ENCODE measurements at places on chromosomes 4 and X.

DNA sequence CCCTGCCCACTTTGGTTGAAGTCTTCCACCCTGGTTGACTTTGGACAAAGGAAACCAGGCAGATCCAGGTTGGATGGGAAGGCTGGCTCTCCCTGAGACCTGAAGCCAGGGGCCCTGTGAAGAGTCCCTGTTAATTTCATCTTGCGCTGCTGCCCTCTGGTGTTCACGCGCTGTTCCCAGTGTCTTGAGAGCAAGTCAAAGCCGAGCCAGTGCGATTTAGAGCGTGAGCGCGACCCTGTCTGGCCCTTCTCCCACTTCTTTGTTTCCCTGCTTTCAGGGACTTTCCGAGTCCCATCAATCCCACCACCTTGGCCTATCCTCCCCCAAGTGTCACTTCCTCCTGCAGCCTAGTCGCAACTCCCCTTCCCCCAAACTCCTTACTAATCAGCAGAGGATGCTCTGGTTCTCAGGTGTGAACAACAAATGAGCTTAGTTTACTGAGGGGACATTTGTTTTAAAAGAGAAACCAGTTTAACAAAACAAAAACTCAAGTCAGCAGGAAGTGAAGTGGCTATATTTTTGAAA is 25.8 kb upstream of the CHRNA9 start:
- DNase-seq: peak; percentile 86

DNA sequence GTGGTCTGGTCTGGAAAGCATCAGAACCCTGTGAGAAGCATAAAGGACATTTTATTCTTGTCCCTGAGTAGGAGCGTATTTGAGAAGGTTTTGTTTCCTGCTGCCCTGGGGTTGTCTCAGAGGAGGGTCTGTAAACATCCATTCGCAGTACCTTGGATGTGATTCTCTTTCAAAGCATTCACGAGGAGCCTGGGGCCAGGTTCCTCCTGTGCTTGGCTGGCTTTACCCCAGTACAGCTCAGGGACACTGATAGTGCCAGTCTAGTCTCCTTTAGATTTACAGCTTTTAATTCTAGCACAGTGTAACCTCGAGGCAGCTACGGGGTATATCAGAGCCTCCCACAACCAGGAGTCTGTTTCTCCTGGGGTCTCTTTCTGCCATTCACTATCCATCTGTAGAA is 2.7 kb downstream of the CLRN2 start:
- DNase-seq: no peak

DNA sequence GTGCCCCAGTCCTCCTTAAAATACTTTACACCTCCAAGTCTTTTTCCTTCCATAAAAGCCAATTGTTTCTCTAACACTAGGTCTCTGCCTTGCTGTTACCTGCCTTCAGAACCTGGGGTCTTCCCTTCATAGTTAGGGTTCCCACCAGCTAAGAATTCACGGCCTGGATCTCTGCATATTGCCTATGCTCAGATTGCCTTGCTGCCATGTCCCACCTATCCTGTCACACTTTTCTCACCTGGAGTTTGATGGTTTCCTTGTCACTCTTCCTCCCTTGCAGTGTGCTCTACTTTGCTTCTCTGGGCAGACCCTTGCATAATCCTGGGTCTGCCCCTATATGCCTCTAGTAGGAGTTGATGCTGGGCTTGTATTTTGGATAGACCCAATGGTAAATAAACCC is 36.6 kb upstream of the TMPRSS11E start:
- no peak for DNase-seq

DNA sequence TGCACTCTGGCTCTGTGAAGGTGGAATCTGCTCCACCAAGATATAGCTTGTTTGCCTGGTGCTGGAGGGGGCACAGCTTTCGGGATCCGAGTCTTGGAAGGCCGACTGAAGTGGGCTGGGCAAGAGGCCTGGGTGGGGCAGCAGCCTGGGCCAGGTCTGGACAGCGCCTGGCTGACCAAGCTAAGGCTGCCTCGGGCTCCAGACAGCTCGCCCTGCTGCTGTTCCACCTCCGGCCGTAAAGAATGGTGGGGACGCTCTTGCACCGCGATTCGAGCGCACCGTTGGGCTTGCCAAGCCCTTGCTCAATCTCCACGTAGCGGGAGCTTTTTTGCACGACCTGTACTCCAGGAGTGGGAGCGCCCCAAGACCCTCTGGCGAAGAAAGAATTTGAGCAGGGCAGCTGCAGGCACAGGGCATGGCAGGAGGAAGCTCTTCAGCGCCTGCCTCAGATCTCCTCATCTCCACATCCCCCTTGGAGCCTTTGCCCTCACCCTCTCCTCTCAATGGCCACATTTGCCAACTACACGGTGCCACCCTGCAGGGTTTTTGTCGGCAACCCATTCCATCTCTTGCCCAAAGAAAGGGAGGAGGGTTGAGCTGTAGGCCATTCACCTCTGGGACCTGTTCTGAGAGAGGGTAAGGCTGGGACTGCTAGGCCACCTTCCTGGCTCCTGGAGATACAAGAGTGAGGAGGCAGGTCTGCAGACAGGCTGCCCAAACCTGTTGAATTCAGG is 18.9 kb downstream of the CNGA2 start:
- DNase-seq: no peak

- no peak for DNase-seq
These were observed 9.7 kb upstream of the RAB28 start for GRCh38 chr4:13493793-13494192.

DNA sequence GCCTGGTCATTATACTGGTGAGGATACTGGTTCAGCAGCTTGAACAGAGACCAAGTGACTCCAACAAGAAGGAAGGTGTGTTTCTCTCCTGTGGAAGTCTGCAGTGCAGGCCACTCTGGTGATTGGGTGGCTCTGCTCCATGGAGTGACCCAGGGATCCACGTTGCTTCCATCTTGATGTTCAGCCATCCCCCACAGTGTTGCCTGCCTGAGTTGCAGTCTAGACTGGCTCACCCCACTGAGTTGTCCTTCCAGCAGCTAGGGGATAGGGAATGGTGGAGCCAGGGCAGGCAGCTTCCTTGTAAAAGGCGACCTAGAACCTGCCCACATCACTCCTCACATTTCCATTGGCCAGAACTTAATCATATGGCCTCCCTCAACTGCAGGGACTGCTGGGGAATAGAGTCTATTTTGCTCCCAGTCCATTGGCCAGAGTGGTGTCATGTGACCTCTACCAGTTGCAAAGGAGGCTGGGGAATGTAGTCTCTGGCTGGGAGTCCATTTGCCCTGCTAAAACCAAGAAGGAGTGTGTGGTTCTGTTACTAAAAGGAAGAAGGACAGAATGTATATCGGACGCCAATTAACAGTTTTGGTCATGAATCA is 8.0 kb downstream of the MAN2B2 start:
- no peak for DNase-seq

DNA sequence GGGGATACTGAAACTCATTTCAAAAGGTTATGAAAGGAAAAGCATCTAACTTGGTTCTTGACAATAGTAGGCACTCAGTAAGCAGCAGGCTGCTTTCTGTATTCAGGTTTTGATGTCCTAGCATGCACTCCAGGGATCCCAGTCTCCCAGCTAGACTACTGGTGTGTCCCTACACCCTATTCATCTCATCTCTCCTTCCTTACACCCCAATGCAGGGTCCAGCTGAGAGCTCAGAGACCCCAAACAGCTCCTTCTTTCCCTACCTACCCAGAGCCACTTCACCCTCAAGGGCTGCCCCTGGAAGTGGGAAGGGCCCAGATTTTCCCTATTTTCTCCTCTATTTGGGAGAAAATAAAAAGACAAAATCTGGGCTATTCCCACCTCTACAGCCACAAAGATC is 1.6 kb upstream of the EFNB1 start:
- DNase-seq: no peak

DNA sequence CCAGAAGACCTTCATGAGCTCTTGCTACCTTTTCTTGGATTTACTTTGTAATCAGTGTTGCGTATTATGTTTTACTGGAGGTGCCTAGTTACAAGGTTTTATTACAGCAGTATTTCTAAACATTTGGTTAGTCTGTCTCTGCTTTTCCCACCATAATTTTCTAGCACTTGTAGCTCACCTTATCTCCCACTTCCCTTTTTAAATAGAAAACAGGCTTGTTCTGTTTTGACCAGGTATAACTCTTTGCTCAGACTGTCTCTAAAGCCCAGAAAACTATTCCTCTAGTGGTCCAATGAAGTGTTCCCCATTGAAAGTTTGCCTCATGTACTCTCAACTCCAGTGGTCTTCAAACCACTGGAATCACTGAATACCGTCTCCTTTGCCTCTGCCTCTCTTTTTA is 43.9 kb downstream of the AFF1 start:
- no peak for DNase-seq

GRCh38 chr4:18636001-18636585 is 614.5 kb upstream of the LCORL start:
- no peak for DNase-seq

- DNase-seq: no peak
These were observed 8.2 kb downstream of the KLHL4 start for GRCh38 chrX:87525771-87526229.

DNA sequence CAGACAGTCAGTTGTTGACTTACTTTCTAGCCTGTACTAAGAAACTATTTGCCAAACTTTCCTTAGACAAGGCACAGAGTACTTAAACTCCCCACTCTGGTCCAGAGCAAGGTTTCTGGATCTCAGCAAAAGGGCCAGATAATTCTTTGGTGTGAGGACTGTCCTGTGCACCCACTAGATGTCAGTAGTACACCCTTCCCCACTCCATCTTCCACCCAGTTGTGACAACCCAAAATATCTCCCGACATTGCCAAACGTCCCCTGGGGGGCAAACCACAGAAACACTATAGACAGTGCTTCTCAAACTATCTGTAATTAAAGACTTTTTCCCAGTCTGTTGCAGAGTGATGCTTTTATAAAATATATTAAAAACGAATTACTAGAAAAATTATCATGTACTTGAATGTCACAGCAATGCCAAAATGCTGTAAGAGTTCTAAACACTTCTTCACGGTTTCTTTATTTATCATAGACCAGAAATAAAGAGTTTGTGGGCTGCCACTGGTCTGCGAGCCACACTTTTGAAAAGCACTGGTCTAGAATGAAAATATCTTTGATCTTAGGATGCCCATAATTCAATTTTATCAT is 203.5 kb downstream of the PRDM5 start:
- no peak for DNase-seq

GRCh38 chr4:89509708-89510281 is 202.2 kb upstream of the GPRIN3 start:
- DNase-seq: no peak

DNA sequence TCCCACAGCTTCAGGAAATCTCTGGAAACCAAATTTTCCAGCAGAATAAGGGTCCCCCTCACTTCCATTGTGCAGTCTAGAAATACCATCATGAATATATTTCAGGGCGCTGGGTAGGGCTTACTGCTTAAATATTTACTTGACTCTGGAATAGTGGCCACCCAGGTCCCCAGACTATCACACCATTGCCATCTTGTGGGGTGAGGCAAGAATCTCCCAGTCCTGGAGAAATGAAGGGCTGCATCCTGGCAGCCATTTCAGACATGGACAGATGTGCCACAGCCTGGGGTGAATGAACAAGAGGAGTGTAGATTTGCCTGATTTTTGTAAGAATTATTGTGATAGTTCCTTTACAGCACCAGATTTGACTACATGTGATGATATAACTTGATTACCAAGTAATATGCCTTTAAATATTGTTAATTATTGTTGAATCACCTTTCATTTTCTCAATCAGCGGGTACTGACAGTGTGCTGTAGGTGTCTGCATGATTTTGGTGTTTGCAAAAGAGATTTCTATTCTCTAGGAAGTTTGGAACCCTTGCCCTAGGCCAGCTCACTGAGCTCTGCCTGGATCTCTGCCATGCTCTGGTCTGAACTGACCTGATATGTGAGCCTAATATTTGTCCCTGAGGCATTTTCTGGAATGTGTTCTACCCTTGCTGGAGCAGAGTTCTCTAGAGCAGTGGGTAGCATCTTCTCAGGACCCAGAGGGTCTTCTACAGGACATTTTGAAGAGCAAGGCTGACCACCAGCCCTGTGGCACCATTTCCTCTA is 183.4 kb downstream of the KIT start:
- DNase-seq: no peak

DNA sequence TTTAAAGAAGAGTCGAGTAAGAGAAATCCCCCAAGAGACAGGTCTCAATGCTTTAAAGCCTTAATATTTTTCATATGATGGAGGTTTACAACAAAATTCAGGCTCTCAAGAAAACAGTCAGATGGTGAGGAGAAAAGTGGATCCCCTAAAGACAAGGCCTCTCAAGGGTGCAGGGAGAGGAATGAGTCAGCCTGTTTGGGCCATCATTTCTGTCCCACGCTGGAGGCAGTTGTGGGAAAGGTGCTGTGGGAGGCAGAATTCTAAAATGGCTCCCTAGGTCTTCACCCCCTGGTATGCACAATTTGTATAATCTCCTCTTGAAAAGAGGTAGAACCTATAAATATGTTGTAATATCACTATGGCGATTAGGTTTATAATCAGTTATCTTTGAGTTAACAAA is 4.6 kb upstream of the TIFA start:
- no peak for DNase-seq

DNA sequence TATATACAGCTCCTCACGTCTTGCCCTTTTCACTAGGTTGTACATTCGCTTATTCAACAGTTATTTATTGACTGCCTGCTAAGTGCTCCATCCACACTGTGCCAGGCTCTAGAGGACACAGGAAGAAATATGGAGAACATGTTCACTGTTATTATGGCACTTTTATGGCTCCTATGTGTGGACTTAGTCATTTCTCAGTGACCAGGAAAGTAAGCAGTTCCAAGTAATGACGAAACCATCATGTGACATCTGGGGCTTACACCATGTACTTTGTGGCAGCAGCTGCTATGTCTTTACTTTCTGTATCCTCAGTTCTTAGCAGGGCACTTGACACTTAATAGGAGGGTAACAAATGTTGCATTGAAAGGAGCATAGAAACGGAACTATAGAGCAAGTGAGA is 278.0 kb downstream of the ANK2 start:
- DNase-seq: no peak

DNA sequence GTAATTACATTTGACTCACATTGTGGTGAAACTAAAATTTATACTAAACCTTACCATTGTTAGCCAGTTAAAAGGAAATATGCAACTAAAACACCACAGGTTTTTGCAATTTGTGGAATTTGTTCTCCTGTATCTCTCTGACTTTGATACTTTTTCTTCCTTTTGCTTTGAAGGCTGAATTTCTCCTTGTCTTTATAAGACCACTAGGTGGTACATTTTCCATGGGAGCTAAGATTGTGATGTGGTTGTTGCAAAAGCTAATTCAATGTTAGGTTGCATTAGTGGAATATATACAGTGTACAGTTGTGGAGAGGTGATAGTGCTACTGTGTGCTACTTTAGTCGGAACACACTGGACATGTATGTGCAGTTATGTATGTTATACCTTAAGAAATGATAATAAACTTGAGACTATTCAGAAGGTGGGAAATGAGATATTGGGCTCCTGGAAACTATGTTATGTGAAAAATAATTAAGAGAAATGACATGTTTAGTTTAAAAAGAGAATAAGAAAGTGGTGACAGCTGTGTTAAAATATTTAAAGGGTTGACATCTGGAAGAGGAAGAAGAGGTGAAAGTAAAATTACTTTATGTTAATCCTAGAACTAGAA is 70.3 kb downstream of the ARL9 start:
- no peak for DNase-seq

DNA sequence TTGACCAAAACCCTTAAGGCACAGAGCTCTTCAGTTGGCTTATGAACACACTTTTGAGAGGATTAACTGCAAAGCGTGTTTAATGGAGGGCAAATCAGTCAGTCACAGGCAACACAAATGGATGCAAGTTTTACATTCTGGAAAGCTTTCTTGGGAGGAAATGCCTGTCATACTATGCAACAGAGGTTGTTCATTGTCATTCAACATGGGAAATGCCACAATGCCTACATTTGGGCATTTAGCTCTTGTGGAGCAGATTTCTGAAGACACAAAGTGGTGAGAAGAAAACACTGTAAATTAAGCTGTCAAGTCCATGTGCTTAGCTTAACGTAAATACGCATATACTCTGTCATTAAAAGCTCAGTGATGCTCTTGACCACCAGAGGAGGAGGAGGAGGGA is 41.1 kb downstream of the CBLL2 start:
- no peak for DNase-seq

Data from stimulated activated CD4-positive, alpha-beta T cell treated with anti-CD3 and anti-CD28 coated beads, Interleukin-15, amount 100 ng/mL, for 1 hour (primary cell).